ENCODE measurements at places on chromosomes 11 and 22. TPM values are rescaled to one million over a fixed set of nuclear protein-coding genes. Genes with fewer than 3 reads are reported as not detected.

BSX gene
- not detected for total RNA-seq

CCDC116 gene
- total RNA-seq = not detected

NEU3 gene
- 27.1 TPM for total RNA-seq

SESN3 gene
- total RNA-seq = 62.0 TPM

MOGAT2 gene
- not detected for total RNA-seq

GRM5 gene
- total RNA-seq = under 0.01 TPM

A4GALT gene
- total RNA-seq = not detected

FOLH1 gene
- 2.7 TPM for total RNA-seq

MPZL3 gene
- 0.67 TPM for total RNA-seq

AIFM3 gene
- total RNA-seq = 2.3 TPM

RIC3 gene
- total RNA-seq = not detected

CRYBB3 gene
- total RNA-seq = not detected

OAF gene
- 32.0 TPM for total RNA-seq

PGM2L1 gene
- total RNA-seq = 2.3 TPM

PRSS23 gene
- total RNA-seq = 68.3 TPM

VPREB1 gene
- total RNA-seq = not detected

GNG3 gene
- not detected for total RNA-seq

MISFA gene
- total RNA-seq = 0.36 TPM

ISX gene
- total RNA-seq = not detected

RBMXL2 gene
- total RNA-seq = not detected

GGTLC3 gene
- total RNA-seq = not detected

MMP1 gene
- 2.0 TPM for total RNA-seq

AP1B1 gene
- 76.0 TPM for total RNA-seq

PNPLA5 gene
- not detected for total RNA-seq

APOL3 gene
- 0.46 TPM for total RNA-seq

CBLIF gene
- total RNA-seq = not detected

CNGA4 gene
- not detected for total RNA-seq

KLHDC7B gene
- not detected for total RNA-seq

ESAM gene
- total RNA-seq = not detected

IGSF9B gene
- total RNA-seq = under 0.01 TPM

LDHAL6A gene
- total RNA-seq = not detected

C22orf23 gene
- 0.34 TPM for total RNA-seq

KCTD14 gene
- total RNA-seq = 3.5 TPM

PHOX2A gene
- total RNA-seq = not detected

OR5P2 gene
- total RNA-seq = not detected

RAB3IL1 gene
- 8.7 TPM for total RNA-seq

HEPN1 gene
- not detected for total RNA-seq

MAP6 gene
- 0.33 TPM for total RNA-seq

PKP3 gene
- total RNA-seq = 1.4 TPM

PRR5 gene
- total RNA-seq = 15.7 TPM

KRTAP5-4 gene
- not detected for total RNA-seq

TYR gene
- 1,352 TPM for total RNA-seq

SLC1A2 gene
- total RNA-seq = not detected

OR2AT4 gene
- 0.73 TPM for total RNA-seq

ATG16L2 gene
- total RNA-seq = 6.6 TPM

HYLS1 gene
- total RNA-seq = 8.0 TPM

SLC29A2 gene
- total RNA-seq = 0.34 TPM

APOBEC3H gene
- total RNA-seq = 0.69 TPM

ALDH3B2 gene
- not detected for total RNA-seq

NRGN gene
- total RNA-seq = 1.4 TPM

CECR2 gene
- 2.0 TPM for total RNA-seq

Measured in melanocyte of skin (primary cell).